ENCODE measurements at places on chromosomes 3 and 15. TPM values are rescaled to one million over a fixed set of nuclear protein-coding genes. Genes with fewer than 3 reads are reported as not detected.

DNA sequence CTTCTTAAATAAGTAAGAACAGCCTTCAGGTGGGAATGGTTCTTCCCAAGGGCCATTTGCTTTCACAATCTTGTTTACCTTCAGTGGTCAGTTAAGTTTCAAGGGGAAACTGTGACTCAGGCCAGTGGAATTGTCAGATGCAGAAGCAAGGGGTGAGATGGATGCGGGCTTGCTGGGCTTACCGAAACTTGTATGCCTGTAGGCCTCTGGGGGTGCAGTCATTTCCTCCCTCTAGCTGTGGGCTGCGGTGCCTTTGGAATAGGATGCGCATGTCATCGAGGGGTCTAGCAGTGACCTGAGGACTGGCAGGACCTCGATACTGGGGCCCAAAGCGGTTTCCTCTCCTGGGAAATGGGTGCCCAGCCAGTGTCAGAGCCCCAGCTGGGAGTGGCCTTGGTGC lies 121.6 kb downstream of the EEFSEC start:
- H3K4me3 ChIP-seq = no peak overlapping the region
- no peak overlapping the region for H3K27ac ChIP-seq
- H3K27me3 ChIP-seq = no peaks in the 10 kb centered on the region
- H3K36me3 ChIP-seq = no peaks in the 10 kb centered on the region

DNA sequence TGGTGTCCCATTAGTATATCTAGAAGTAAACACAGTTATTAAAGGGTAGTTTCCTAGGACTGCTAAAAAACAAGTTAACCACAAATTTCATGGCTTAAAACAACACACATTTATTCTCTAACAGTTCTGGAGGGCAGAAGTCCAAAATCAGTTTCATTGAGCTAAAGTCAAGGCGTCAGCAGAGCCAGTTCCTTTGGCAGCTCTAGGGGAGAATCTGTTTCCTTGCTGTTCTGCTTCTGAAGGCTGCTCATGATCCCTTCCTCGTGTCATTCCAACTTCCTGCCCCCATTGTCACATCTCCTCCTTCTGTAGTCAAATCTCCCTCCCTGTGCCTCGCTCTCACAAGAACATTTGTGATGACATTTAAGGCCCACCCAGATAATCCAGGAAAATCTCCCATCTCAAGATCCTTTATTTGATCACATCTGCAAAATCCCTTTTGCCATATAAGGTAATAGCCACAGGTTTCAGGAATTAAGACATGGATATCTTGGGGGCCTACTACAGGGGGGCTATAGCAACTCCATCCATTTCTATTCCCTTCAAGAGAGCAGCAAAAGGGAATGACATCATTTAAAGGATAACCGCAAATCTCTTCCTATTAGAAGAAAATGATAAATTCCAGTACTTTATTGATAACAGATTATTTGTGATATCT lies 50.1 kb downstream of the GPR176 start:
- H3K4me1 ChIP-seq = no peaks in the 10 kb centered on the region
- H3K36me3 ChIP-seq = no peaks in the 10 kb centered on the region
- no peak overlapping the region for H3K4me3 ChIP-seq

DNA sequence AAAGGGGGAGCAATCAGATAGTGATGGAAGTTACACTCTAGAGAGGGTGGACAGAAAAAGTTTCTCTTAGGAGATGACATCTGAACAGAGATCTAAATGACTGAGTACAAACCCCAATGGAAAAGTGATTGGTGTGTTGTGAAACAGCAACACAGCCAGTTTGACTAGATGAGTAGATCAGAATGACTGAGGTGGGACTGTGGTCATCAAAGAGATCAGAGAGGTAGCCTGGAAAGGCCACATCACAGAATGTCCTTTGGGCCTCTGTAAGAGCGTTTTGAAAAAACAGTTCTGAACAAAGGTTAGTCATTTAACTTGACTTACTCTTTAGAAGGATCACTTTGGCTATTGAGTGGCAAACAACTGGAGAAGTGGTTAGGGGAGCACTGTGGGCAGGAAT lies 10.6 kb downstream of the LRRC58 start:
- no peak overlapping the region for H3K27ac ChIP-seq
- no peaks in the 10 kb centered on the region for H3K27me3 ChIP-seq
- peaks cover 22% of the 10 kb centered on the region for H3K36me3 ChIP-seq
- no peak for DNase-seq
- H3K4me1 ChIP-seq = no peaks in the 10 kb centered on the region

DNA sequence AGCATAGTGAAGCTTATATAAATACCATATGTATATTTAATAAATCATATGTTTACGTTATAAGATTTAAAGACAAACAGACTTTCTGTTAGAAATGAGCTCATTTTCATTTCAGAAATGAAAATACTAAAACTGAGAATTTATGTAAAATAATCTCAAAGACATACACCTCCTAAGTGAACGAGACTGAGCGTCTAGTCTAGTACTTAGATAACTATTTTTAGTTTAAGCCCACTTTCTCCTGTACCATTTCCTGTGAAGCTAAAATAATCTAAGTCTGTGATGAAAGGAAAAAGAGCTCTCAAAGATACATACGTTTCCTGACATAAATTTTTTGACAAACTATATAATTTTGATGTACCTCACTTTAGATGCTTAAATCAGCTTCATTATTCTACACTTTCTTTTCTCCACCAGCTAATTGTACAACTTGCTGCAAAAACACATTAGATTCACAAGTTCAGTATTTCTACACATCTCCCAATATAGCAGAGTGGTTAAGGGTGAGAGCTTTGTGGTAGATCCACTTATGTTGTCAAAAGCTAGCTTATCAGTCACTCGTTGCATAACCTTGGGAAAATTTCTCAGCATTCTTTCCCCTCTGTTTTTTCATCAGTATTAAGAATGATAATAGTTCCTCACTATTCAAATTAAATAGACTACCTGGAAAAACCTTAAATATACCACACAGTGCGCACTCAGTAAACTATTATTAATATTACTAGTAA lies 703.0 kb downstream of the PLOD2 start:
- H3K4me3 ChIP-seq = no peak overlapping the region
- H3K36me3 ChIP-seq = no peaks in the 10 kb centered on the region
- DNase-seq = no peak
- H3K27ac ChIP-seq = no peak overlapping the region
- no peaks in the 10 kb centered on the region for H3K4me1 ChIP-seq
- H3K27me3 ChIP-seq = no peaks in the 10 kb centered on the region

DNA sequence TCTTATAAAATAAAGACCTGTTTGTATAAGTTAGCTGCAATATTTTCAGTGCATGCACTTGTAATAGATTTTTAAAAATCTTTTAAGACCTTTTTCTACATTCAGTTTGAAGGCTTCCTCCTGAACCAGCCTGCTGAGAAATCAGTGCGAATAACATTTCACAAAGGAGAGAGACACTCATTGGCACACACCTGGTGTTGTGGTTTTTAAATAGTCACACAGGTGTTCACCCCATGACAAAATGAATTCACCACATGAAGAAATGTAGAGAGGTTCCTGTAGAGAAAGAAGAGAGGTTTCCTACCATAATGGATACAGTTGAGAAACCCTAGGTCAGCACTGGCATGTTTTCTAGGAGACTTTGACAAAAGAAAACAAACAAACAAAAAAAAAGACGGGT lies 237.3 kb downstream of the CNTN6 start:
- H3K4me1 ChIP-seq = no peaks in the 10 kb centered on the region
- H3K27ac ChIP-seq = no peak overlapping the region
- H3K36me3 ChIP-seq = no peaks in the 10 kb centered on the region
- no peak overlapping the region for H3K4me3 ChIP-seq
- no peak for DNase-seq

- peaks cover 21% of the 10 kb centered on the region for H3K4me1 ChIP-seq
- no peak overlapping the region for H3K4me3 ChIP-seq
- no peak overlapping the region for H3K27ac ChIP-seq
- H3K27me3 ChIP-seq = peaks cover 4% of the 10 kb centered on the region
Measured at GRCh38 chr3:14297784-14298236, 104.6 kb upstream of the SLC6A6 start.

DNA sequence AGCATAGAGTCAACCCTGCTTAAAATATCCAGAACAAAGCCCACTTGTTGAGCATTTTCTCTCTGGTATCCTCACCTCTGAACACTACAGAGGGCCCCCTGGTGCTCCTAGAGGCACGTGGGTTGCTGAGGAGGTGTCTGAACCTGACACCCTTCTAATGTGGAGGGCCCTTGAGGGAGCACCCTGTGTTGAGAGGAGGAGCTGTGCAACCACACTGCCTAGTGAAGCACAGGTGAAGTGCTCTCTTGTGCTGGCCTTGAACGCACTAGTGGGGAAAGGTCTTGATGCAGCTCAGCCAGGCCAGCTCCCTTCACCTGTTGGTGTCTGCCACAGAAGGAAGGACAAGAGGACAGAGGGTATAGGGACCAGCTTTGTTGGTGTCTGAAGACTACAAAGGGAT lies 51.9 kb downstream of the CCK start:
- DNase-seq = no peak
- H3K36me3 ChIP-seq = peaks cover 20% of the 10 kb centered on the region
- H3K4me1 ChIP-seq = peaks cover 28% of the 10 kb centered on the region
- no peaks in the 10 kb centered on the region for H3K27me3 ChIP-seq
- no peak overlapping the region for H3K4me3 ChIP-seq
- H3K27ac ChIP-seq = no peak overlapping the region

DNA sequence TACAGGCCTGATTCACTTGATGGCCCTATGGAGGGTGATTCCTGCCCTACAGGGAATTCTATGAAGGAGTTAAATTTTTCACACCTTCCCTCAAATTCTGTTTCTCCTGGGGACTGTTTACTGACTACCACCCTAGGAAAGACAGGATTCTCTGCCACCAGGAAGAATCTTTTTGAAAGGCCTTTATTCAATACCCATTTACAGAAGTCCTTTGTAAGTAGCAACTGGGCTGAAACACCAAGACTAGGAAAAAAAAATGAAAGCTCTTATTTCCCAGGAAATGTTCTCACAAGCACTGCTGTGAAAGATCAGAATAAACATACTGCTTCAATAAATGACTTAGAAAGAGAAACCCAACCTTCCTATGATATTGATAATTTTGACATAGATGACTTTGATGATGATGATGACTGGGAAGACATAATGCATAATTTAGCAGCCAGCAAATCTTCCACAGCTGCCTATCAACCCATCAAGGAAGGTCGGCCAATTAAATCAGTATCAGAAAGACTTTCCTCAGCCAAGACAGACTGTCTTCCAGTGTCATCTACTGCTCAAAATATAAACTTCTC lies 43.6 kb downstream of the BLM start:
- H3K4me3 ChIP-seq = no peak overlapping the region
- H3K4me1 ChIP-seq = no peaks in the 10 kb centered on the region
- no peak for DNase-seq
- H3K27me3 ChIP-seq = no peaks in the 10 kb centered on the region
- H3K27ac ChIP-seq = no peak overlapping the region

DNA sequence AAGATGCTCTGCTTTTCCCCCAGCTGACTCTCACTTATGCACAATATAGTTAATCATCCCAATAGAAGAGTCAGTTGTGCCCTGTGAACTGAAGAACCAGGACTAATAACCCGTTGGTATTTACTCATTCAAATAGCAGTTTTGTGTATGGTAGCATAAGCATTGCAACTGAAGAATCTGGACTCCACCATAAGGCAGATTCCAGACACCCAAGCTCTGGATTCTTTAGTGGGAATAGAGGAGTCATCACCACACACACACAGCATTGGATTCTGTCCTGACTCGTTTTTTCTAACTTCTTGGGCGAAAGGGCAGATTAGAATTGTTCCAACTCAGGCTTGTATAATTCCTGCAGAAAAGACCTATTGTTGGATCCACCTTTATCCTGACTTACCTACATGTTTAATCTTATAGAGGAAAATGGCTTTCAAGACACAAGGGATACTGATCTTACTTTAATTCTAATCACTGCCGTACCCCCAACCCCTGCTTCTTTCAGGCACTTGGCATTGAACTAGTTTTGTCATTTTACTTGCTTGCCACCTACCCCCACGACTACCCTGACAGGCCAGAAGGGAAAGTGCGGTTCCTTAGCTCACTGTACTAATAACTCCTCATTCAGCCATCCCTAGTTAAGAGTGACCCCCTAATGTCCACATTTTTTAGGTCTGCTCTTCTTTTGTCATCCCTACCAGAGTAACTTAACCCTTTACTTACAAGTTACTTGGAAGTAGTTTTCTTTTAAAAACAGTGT lies 42.3 kb downstream of the NKIRAS1 start:
- no peak overlapping the region for H3K4me3 ChIP-seq
- H3K4me1 ChIP-seq = no peaks in the 10 kb centered on the region
- no peaks in the 10 kb centered on the region for H3K27me3 ChIP-seq
- H3K36me3 ChIP-seq = no peaks in the 10 kb centered on the region

DNA sequence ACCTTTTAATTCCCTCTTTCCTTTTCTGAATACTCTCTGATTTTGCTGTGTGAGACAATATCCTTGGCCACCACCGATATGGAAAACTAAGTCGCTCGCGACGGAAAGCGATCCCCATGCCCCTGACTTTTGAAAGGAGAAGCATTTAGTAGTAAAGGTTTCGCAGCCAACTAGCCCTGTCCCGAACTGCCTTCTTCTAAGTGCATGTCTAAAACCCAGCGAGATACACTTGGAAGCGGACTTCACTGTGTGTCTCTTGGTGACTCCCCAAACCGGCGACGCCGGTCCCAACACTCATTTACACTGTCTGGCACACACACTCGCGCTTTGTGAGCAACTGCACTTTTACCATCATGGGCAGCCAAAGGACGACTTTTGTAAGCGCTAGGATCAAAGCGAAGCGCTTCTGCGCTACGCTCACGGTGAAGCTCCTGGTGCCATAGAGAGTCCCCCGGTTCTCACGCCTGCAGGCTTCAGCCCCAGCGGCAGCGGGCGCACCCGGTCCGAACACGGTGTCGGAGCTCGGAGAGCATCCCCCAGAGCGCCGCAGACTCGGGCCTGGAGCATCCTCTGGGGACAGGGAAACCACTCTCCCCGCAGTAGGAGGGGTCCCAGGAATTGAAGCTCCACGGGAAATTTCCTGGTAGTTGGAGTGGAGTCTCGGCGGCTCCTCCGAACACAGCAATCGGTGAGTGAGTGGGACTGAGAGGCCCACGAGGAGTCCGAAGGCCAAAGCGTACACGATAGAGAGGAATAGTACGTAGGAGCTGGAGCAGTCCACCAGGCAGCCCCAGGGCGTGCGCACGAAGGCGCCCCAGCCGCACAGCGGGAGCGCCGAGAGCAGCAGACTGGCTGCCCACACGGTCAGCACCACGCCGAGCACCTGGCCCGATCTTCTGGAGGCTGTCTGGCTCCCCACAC lies 1.4 kb downstream of the GPR149 start:
- H3K27me3 ChIP-seq = peaks cover 14% of the 10 kb centered on the region
- H3K4me3 ChIP-seq = no peak overlapping the region
- H3K4me1 ChIP-seq = no peaks in the 10 kb centered on the region
- DNase-seq = no peak

Gene BHLHE40
- total RNA-seq = 725 TPM

Gene SPINK8
- total RNA-seq = not detected

Gene CFAP92
- total RNA-seq = 0.43 TPM

Gene MOBP
- not detected for total RNA-seq

Gene ARHGEF26
- not detected for total RNA-seq

Gene TICRR
- 0.13 TPM for total RNA-seq

Gene PSMA4
- total RNA-seq = 96.4 TPM

Gene TM6SF1
- 12.6 TPM for total RNA-seq

Data from natural killer cell (primary cell).